ENCODE measurements at places on chromosomes 16 and 17.
A peak's percentile ranks its signal among the peaks of the same experiment; 100 is the strongest.

GRCh38 chr17:76251478-76252039 lies 11.3 kb upstream of the RNF157 start:
- DNase-seq: no peak

DNA sequence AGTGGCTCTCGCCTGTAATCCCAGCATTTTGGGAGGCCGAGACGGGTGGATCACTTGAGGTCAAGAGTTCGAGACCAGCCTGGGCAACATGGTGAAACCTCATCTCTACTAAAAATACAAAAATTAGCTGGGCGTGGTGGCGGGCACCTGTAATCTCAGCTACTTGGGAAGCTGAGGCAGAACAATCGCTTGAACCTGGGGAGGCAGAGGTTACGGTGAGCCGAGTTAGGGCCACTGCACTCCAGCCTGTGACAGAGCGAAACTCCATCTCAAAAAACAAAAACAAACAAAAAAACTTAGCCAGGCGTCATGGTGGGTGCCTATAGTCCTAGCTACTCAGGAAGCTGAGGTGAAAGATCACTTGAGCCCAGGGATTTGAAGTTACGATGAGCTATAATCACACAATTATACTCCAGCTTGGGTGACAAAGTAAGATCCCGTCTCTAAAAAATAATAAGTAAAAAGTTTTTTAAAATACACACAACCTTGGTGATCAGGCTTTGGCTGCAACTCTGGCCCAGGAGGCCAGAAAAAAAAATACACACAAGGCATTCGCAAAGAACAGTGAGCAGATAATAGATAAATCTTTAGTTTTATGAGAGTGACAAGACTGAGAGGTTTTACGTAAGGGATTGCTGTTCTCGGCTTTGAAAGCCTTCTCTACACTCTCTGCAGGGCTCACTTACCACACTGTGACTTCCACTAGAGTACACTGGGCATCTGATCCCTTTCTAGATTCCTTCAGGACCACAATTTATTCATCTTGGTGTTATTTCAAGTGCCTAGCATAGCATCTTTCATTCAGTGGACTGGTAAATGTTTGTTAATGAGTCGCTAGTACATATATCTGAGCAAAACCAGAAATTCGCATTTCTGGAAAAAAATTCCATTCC lies 5.9 kb downstream of the GSPT1 start:
- no peak for DNase-seq

- peak; percentile 86 for DNase-seq
These were observed 6.8 kb upstream of the MEAK7 start for GRCh38 chr16:84511180-84511800.

GRCh38 chr17:70369391-70369790 lies 200.1 kb downstream of the KCNJ2 start:
- DNase-seq: no peak

GRCh38 chr17:67439269-67439668 lies 62.2 kb downstream of the PITPNC1 start:
- DNase-seq: no peak

DNA sequence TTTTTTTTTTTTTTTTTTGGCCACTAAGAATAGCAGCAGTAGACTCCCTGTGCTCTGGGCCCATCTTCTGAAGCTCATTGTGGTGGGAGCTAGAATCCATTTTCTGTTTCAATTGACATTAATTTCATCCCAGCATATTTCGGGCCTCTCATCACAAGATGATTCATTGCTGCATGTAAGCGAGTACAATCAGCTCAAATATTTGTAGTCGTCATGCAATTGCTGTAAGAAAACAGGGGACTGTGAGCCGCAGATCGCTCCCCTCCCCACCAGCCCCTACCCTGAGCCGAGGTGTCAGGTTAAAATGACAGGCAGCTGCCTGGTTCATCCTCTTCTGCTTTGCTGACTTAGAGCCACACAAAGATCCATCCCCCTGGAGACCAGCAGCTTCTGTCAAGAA lies 358.8 kb upstream of the CDH5 start:
- DNase-seq: no peak

GRCh38 chr16:11672206-11673090 lies 4.2 kb downstream of the SNN start:
- DNase-seq: no peak

DNA sequence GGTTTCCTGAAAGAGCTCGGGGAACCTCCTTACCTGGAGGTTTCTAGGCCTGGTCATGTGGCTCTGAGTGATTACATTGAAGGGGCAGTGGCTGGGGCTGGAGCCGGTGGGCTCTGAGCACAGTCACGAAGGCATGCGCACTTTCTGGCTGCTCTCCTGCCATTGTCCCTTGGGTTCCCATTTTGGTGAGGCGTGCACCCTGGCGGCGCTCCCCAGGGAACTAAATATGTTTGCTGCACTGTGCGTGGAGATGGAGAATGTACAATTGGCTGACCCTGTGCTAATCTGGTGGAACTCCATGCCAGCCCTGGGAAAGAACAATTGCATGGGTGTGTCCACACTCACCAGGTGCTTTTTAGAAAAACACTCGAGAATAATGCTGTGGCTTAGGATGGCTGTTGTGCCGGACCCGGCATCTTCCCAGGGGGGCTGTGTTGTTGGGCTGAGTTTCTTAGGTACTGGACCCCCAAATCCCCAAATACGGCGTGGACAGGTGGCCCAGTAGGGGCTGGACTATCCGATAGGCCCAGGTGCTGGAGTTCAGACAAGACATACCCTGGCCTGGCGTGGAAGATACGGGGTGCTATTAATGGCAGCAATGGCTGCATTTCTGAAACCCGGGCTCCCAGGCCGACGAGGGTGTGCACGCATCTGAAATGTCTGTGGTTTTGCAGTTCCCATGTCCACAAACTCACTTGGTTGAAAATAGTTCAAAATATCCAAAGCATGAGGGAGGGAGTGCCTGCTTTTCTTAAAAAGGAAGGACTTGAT lies 230.5 kb downstream of the SEC14L1 start:
- DNase-seq: no peak

- peak; percentile 72 for DNase-seq
These were observed at the start of gene C17orf113 for GRCh38 chr17:42050393-42051012. Gene C17orf113 (minus strand): TSS chr17:42050601. CDS start chr17:42043376, 7,225 bp downstream.

GRCh38 chr16:27311448-27311830 lies 2.3 kb upstream of the IL4R start:
- DNase-seq: no peak

DNA sequence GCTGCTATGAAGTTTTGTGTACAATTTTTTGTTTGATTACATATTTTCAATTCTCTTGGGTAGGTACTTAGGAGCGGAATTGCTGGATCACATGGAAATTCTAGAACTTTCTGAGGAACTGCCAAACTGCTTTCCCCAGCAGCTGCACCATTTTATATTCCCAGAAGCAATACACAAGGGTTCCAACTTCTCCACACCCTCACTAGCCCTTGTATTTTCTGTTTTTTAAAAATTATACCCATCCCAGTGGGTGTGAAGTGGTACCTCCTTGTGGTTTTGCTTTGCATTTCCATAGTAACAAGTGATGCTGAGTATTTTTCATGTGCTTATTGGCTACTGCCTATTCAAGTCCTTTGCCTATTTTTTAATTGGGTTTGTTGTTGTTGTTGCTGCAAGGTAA lies 20.9 kb downstream of the NACA2 start:
- DNase-seq: no peak

DNA sequence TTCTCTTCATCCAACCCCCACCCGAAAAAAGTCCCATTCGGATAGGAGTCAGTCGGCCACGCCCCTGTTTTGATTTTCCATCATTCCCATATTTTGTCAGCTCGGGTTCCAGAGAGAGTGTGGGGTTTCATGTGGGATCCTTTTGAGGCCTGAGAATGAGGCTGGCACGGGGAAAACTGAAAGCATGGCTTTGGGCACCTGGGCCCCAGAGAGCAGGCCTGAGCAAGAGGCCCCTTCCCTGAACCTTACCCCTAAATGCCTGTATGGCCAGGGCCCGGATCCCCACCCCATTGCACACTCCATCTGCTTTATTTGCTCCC lies 4.6 kb upstream of the HOXB4 start:
- DNase-seq: no peak

GRCh38 chr16:68338326-68339119 lies 27.7 kb downstream of the PRMT7 start:
- DNase-seq: no peak

- DNase-seq: no peak
These were observed 86.6 kb downstream of the SNX11 start for GRCh38 chr17:48194097-48194550.

DNA sequence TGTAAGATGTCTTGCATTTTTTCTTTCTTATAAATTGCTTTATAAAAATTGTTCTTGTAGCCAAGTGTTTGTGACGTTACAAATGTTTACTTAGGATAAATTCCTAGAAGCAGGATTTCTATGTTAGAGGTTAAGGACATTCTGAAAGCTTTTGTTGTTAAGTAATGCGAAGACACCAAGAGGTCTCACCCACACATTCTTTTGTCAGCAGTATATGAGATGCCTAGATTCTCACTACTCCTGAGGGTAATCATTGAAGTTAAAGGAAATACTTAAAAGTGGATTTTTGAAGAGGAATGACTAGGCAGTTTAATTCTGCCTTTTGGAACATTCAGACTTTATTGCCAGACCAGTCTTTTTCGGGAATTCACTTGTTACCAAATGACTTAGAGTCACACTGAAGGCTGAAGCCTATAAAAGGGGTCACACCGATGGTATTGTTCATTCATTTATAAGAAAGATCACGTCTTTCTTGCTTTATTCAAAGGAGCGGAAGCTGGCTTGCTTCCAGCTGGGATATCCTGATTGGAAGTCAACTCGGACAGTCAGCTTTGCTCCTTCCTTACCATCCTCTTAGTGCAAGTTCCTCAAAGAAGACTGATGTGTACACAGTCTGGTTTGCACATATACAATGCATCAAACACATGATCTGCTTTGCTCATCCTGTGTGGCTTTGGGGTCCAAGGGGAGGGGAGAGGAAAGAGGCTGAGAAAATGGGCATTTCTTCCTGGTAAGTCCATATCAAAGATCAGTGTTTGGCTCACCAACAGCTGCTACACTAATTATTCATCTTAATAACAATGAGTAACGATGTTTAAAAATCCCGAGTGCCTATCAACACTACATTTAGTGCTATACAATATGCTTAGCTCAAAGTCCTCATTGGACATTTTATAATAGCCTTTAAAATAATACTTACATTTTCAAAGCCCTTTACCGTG lies 160.0 kb downstream of the MAP2K6 start:
- DNase-seq: no peak

- no peak for DNase-seq
These were observed 6.7 kb upstream of the TPPP3 start for GRCh38 chr16:67399749-67400704.

DNA sequence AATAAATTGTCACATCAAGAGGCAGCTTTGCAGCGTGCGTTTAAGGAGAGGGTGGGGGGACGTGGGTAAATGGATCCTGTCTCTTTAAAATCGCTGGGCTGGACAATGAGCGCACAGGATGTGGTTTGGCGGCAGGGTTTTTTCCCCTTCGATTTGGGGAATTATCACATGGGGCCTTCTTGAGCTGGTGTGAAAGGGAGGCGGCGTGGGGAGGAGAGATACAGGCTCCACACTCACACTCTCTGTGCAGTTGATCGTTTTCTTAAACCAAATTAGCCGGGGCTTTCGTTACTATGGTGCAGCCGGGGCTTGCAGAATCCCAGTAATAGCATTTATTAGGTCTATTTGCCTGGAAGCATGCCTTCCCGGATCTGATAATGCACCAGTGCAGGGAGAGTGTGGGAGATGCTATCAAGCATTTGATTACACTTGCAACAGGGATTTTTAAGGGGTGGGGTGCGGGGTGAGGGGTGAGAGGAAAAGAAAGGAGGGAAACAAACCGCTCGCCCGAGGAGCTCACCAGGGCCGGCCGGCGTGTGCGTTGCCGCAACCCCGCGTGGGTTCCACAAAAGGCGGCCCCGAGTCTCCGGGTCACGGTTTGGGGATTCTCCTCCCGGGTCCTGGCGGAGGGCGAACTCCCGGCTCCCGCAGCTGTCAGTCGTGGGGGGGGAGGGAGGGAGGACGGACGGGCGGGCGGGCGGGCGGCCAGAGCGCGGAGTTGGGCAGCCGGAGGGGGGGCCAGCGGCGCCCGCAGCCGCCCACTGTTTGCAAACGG lies 58.8 kb upstream of the GSE1 start:
- DNase-seq: no peak

- DNase-seq: no peak
These were observed 270.9 kb downstream of the CEP112 start for GRCh38 chr17:65920996-65921395.

GRCh38 chr16:66719246-66719645 lies 22.7 kb upstream of the CMTM4 start:
- no peak for DNase-seq

- DNase-seq: no peak
These were observed 25.7 kb upstream of the RASL10B start for GRCh38 chr17:35705705-35706104.

DNA sequence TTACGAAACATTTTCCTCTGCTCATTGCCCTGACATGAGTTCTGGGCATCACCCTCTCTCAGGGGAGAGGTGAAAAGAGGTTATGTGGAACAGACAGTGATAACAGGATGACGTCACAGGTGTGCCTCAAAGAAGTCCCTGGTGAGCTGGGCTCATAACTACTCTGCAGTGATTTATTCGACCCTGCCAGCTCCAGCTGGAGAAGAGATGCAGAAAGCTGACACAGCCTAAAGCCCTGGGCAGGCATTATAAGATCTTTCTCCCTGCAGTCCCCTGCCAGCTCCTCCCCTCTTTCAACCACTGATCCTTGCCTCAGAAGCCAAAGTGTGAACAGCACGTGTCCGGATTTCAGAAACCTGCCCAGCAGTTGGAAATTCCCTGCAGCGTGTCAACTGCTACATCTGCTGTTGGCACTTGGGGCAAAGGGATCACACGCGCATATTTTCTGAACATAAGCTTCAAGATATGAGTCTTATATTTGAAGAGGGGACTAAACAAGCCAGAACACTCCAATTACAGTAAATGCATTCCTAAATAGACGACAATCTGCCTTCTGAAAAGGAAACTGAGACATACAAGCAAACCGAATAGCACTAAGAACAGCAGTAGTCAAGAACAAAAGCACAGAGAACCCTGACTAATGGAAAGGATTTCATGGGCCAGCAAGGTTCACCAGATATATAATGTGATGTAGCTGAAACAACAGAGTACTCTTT lies 80.5 kb downstream of the SMG6 start:
- peak; percentile 33 for DNase-seq

- DNase-seq: peak; percentile 30
These were observed 65.1 kb downstream of the WSCD1 start for GRCh38 chr17:6135236-6135635.

DNA sequence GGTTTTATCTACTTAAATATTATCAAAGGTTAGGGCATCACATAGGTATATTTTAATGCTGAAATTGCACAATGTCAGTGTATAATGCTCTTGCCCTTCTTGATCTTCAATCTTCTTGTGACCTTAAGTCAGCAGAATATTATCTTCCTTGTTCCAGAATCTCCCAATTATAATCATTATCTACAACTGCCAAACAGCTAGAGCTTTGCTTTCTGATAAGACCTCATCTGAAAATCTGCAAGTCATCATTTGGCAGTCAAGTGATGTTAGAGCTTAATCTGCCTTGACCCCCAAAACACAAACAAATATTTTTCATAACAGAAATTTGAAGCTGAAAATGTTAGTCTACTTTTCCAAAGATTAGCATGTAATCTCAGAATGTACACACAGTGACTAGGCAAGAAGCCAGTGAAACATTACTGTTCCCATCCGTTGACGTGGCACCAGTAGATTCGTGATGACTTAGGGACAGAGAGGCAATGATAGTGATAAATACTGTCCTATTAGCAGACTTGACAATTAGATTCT lies 19.8 kb downstream of the REXO5 start:
- DNase-seq: no peak

GRCh38 chr16:53689636-53690035 lies 14.0 kb downstream of the RPGRIP1L start:
- no peak for DNase-seq
